ENCODE measurements at places on chromosomes 6 and 20.

DNA sequence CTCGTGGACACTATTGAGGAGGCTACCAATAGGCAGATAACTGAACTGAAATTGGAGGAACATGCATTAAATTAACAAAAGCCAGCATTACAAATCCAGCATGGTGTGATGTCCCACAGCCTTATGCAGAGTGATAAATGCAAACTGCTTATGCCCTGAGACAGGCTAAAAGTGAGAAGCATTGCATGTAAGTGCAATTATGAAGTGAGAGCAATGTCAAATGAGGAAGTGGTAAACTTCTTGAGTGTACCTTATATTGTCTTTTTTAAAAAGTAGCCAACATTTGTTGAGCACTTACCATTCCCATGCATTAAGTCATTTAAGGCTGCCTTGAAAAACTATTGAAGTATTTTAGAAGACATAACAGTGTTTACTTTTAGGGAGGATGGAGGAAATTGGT is 212.2 kb downstream of the TBC1D7 start:
- no peak for DNase-seq

DNA sequence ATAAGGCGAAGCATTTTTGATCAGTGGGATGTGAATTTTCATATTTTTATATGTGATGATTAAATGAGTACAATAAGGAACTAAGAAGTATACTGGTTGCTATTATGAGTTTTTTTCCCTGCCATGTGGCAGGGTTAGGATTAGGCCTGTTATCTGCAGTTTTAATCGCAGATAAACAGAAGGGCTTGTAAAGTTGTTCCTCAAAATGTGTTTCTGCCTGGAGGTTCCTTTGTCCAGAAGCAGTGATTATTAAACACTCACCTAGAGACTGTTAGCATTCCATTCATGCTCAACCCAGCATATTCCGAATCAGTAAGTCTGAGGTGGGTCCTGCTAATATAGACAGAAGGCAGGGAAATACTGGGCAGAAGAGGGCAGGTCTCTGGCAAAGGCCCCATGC is 316.0 kb downstream of the CLIC5 start:
- DNase-seq, result no peak

DNA sequence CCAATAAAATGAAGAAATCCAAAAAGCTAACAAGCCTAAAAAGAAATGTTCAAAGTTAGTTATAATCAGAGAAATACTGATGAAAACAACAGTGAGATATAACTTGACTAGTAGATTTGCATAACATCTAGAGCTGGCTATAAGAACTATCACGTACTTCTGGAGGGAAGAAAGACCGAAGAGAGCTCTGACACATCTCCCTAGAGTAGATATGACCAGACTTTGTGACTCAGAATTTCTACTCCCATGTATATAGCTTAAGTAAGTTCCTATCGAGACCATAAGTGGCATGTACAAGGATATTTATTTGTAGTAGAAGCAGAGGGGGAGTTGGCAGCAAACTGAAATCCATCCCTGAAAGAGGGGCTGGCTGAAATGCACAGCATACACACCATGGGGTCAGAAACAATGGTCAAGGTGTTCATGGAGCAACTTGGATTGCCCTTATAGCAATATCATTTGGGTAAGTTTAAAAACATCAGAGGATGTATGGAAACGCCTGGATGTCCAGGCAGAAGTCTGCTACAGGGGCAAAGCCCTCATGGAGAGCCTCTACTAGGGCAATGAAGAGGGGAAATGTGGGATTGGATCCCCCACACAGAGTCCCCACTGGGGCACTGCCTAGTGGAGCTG is 25.6 kb upstream of the IL17A start:
- DNase-seq, result no peak

GRCh38 chr6:24513602-24514001 is 18.8 kb downstream of the ALDH5A1 start:
- DNase-seq, result no peak

GRCh38 chr6:33812669-33813068 is 8.9 kb upstream of the MLN start:
- peak; percentile 7 for DNase-seq

GRCh38 chr6:137894779-137895385 is 27.8 kb downstream of the TNFAIP3 start:
- no peak for DNase-seq

DNA sequence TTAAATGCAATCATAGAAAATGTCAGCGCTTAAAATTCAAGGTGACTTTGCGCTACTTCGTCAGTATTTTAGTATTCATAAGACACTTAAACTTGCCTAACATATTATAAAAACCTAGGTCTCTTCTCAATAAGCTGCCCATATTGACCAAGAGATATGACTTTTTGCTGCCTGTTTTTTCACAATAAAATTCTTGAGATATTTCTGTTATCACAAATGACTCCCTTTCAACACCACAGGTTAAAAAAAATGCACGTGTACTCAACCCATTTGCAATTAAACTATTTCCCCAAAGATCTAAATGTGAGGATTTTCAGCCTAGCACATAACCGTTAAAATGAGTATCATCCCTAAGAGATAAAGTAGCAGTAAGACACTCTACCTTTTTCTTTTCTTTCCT is 10.7 kb downstream of the ATXN1 start:
- no peak for DNase-seq

Data from CD4-positive, alpha-beta T cell treated with Interleukin-10 for 1 hour (primary cell).